ENCODE measurements at places on chromosomes 7 and 10.
A peak's percentile ranks its signal among the peaks of the same experiment; 100 is the strongest.

DNA sequence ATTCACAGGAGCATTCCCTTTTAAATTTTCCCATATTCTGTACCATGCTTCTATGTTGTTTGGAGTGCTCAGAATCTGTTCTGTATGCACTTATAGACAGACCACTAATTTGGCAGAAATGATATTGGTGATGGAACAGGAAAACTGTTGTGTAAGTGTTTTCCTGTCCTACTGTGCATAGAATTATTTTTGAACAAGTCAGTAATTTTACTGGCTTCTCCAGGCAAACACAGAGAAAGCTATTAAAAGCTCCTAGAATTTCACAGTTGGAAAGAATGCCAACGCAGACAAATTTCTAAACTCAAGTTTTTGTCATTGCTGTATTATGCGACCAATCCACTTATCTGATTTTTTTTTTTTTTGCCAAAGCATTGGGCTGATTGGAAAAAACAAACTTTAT lies 55.7 kb downstream of the ANKMY2 start:
- peak; percentile 22 for DNase-seq

GRCh38 chr10:62037166-62037831 lies 135.8 kb downstream of the ARID5B start:
- peak; percentile 92 for DNase-seq

DNA sequence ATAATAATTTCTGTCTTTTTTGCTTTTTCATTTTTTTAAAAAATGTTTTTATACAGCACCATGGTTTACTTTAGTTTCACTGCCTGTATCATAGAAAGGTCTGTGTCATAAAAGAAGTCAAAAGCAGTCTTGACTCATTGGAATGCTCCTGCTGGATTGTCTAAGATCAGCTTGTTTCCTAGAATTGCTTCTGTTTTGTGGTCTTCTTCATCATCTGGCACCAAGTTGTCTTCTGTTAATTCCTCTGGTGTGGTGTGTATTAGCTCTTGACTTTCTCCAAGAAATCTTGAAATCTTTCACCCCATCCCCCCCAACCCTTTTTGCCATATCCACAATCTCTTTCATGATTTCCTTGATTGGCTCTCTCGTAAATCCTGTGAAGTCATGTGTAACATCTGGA lies 250.3 kb upstream of the CXCL12 start:
- peak; percentile 69 for DNase-seq

GRCh38 chr10:75772153-75772887 lies 340.9 kb downstream of the LRMDA start:
- DNase-seq, result peak; percentile 20

DNA sequence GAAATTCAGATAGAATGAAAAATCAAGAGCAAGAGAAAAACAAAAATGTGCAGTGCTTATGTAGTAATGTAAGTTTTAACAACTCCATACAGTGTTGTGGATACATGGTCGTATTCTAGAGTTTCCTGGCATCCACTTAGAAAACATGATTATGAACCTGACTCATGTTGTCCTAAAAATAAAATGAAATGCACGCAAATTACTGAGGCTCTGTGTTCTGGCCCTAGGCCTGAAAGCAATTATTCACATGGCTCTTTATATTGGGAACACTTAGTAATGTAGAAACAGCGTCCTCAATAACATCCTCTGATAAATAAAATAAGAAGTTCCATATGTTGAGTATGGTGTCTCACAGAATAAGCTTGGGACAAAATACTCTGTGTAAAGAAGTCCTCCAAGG lies 200.2 kb upstream of the SEMA3E start:
- peak; percentile 43 for DNase-seq

DNA sequence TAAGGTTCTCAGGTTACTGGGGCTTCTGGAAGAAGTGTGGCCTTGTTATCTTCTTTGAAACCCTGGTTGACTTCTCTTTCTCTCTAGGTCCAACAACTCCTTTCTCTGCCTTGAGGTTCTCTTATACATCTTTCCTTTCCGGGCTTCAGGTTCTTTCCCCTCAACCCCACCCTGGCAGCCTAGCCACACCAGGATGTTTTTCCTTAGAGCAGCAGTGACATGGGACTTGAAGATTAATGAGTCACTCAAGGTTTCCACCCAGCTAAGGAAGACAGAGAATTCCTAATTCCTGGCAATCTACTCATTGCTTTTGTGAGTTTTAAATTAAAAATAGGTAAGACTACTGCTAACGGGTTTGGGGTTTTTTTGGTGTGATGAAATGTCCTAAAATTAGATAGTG lies 121.8 kb upstream of the HPS1 start:
- DNase-seq, result peak; percentile 56

GRCh38 chr7:143980746-143981510 lies 19.2 kb upstream of the OR6B1 start:
- no peak for DNase-seq

DNA sequence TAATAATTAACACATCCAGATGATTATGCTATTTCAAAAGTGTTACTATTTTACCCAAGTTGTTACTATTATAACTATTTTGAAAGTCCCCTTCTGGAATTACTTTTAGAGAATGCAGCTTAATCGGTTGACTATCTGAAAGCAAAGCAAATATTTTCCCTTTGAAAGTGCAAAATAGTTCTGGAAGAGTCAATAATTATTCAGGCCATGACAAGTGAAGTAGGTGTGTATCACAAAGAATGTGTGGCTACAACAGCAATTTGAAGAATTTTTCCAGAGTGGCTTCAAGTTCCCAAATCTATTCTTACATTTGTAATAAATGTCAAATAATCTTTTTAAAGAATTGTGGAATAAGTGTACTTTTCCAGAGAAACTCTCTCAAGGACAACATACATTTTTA lies 42.8 kb downstream of the RNLS start:
- peak; percentile 21 for DNase-seq

DNA sequence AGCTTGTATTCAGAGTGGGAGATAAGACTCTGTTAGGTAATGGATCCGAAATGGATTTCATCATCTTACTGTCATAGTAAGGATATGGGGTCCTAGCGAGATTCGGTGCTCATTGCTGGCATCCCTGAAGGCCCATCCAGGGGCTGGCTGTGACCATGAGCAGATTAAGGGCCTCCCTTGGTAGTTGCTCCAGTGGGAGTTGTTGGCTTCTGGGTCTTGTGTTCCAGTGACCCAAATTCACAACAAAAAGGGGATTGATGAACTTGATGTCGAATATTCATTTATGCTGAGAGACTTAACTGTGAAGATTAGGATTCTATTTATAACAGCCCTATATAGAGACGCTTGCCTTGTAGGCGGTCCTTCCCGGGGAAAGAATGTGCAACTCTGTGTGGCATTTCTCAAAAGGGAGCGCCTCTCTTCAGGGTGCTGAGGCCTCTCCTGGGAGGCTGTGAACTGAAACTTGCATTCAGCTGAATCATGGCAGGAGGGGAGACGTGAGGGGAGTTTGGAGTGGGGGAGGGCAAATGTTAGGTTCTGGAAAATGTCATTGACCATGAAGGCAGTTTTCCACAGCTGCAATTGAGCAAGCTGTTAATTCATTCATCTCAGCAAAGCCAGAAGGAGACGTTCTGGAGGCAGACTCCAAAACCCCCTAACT lies 233.1 kb upstream of the FZD8 start:
- peak; percentile 90 for DNase-seq

DNA sequence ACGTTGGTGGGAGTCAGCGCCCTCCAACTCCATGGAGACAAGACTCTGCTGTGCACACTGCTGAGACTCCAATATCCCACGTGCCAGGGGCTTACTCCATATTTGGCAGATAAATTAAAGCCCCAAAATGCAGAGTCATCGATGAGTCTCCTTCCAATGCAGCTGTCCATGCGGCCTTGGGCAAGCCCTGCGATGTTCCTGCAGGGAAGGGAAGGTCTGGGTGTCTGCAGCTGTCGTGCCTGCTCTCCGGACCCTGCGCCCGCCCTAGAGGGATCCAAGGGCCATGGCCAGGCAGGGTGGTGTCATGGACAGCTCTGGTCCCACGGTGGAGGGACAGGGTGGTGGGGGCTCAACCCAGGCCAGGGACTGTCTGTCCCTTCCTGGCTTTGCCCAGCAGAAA lies 185.2 kb downstream of the PTPRN2 start:
- no peak for DNase-seq

DNA sequence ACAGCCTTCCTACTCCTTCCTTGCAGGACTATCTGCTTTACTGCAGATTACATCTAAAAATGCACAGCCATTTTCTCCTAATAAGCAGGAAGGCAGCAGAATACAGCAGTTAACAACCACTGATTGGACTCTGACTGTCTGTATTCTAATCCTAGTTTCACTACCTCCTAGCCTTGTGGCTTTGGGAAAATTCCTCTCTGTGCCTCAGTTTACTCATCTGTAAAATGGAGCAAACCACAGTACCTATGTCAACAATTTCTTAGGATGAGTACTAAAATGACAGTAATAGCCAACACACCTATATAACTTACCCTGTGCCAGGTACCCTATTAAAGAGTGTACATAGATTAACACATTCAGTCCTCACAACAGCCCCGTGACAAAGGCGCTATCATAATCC lies 89.5 kb downstream of the ELMO1 start:
- DNase-seq, result no peak

DNA sequence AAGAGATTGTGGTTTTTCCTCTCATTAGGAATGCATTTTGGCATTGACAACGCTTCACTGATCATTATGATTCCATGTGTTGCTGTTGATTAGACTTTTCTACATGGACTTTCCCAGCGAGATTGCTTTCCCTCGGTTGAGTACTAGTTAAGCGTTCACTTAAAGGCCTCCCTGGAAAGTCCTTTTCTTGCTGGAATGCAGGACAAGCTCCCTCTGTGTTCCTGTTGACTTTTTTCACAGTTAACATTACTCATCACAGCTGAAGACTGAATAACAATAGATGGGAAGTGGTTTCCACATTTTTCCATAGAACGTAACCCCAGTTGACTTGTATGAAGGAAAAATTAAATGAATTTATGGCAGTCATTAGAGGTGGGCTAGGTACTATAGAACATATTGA lies 2.6 kb upstream of the CAV1 start:
- DNase-seq, result peak; percentile 90

DNA sequence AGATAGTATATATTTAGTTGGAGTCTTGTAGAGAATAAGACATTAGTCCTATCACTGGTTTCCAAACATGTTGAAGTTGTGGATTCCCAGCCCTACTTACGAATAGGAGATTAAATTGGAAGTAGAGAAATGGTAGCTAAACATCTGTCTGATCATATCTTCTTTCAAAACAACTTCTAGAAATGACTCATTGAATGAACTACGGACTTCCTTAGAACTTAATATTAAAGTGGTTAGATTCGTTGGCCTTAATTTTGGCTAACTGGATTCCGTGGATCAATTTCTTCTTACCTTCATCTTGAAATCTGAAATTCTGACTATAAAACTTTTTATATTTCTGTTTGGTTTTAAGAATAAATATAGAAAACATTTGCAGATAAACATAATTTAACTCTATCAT lies 3.4 kb downstream of the PHF14 start:
- DNase-seq, result no peak

DNA sequence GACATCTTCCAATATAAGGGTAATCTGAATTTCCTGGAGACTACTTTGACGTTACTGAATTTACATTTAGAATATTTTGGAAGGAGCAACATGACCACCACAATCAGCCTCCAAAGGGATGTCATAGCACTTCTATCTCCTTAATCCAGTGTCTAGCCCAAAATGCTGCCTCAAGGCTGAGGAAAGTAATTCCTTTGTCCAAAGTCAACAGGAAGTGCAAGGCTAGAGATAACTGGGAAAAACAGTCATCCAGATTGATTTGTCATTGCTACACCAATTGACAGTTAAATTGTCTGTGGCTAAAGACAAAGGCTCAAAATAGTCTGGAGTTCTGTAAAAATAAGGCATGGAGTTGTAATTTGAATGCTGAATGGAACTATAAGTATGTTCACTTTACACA lies 3.9 kb upstream of the TFPI2 start:
- DNase-seq, result peak; percentile 43

- DNase-seq, result no peak
Observed at GRCh38 chr10:79420974-79421688, 24.3 kb downstream of the ZCCHC24 start.

DNA sequence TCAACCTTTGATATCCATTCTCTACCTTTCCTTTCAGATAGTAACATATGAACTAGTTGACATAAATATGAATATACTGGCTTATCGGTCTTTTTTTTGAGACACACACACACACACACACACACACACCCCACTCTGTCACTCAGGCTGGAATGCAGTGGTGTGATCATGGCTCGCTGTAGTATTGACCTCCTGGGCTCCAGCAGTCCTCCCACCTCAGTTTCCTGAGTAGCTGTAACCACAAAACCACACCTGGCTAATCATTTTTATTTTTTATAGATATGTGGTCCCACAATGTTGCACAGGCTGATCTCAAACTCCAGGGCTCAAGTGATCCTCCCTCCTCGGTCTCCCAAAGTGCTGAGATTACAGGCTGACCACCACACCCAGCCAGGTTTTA lies 14.2 kb upstream of the NT5C3A start:
- no peak for DNase-seq

DNA sequence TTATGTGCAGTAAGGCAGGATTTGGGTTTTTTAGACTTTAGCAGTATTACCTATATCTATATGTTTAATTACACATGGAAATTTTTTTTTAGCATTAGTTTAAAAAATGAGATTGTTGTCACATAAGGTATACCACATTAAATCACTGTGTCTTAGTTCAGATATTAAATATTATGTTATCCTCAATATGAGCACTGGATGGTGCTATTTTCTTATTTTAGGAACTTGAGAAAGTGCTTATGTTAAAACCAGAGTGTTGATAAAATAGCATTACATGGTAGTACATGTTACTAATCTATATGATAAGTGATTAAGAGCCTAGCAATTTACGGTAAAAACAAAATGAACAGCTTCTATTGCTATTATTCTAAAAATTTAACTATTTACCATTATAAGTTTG lies 28.8 kb downstream of the MIOS start:
- DNase-seq, result peak; percentile 38

DNA sequence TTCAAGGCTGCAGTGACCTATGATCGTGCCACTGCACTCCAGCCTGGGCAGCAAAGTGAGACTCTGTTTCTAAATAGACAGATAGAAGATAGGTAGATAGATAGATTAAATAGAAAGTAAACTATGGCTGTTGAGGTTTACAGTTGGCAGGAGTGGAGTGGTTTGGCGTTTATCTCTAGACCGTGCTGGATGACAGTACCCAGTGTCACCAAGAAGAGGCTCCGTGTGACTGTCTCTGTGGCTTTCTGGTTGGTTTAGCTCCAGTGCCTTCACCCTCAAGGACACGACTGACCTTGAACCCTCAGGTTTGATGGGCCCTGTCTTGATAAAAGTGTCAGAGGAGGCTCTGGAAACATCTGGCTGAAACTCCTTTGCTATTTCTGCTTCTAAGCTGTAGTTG lies 31.7 kb downstream of the CHST12 start:
- no peak for DNase-seq

DNA sequence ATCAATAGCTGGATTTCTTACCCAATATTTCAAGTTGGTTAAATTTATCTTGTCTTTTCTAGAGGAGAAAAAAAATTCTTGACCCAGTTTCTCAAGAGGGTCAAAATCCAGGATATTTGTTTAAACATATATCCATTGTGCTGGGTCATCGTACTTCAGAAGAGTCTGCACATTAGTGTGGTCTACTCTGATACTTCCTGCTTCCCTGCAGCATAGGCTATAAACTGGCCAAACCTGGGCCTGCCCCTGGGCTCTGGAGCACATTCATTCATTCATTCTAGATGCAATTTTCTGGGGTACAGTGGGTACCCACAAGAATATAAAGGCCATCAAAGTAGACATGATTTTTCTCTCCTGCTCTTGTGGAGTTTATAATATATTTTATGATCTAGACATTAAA lies 142.1 kb upstream of the WNT16 start:
- no peak for DNase-seq

GRCh38 chr10:96419351-96419750 lies 60.5 kb upstream of the OPALIN start:
- DNase-seq, result no peak
